ENCODE measurements at places on chromosomes 16 and 17.

- H3K27me3 ChIP-seq = no peaks in the 10 kb centered on the region
- H3K4me3 ChIP-seq = no peak overlapping the region
- no peak for DNase-seq
- no peak overlapping the region for H3K27ac ChIP-seq
These were observed 35.9 kb downstream of the TMEM11 start for GRCh38 chr17:21177854-21178600.

DNA sequence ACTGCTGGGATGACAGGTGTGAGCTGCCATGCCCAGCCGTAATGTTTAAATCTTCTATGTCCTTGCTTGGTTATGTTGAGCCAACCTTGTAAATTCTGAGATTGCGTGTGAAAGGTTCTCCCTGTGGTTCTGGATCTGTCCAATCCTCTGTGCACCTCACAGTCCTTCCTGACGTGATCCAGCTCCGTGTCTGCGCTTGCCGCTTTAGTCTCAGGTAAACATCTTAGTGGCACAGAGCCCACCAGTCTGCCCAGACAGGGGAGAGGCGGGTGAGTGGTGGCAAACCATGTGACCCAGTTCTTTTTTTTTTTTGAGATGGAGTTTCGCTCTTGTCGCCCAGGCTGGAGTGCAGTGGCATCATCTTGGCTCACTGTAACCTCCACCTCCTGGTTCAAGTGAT, 13.9 kb downstream of the SLC25A10 start:
- no peak overlapping the region for H3K27ac ChIP-seq
- no peaks in the 10 kb centered on the region for H3K36me3 ChIP-seq
- no peak overlapping the region for H3K4me3 ChIP-seq
- no peaks in the 10 kb centered on the region for H3K27me3 ChIP-seq

- DNase-seq = no peak
- no peaks in the 10 kb centered on the region for H3K4me1 ChIP-seq
- no peak overlapping the region for H3K4me3 ChIP-seq
- no peaks in the 10 kb centered on the region for H3K27me3 ChIP-seq
- no peak overlapping the region for H3K27ac ChIP-seq
These were observed 18.4 kb downstream of the OSBPL7 start for GRCh38 chr17:47803201-47803600.

GRCh38 chr17:49887086-49887743, 39.3 kb upstream of the TAC4 start:
- no peak overlapping the region for H3K27ac ChIP-seq
- H3K36me3 ChIP-seq = no peaks in the 10 kb centered on the region
- H3K4me1 ChIP-seq = no peaks in the 10 kb centered on the region
- no peak for DNase-seq
- H3K4me3 ChIP-seq = no peak overlapping the region
- H3K27me3 ChIP-seq = no peaks in the 10 kb centered on the region

- no peak overlapping the region for H3K4me3 ChIP-seq
- no peaks in the 10 kb centered on the region for H3K27me3 ChIP-seq
- no peak for DNase-seq
- H3K27ac ChIP-seq = no peak overlapping the region
These were observed 35.8 kb downstream of the ST3GAL2 start for GRCh38 chr16:70402916-70403659.

DNA sequence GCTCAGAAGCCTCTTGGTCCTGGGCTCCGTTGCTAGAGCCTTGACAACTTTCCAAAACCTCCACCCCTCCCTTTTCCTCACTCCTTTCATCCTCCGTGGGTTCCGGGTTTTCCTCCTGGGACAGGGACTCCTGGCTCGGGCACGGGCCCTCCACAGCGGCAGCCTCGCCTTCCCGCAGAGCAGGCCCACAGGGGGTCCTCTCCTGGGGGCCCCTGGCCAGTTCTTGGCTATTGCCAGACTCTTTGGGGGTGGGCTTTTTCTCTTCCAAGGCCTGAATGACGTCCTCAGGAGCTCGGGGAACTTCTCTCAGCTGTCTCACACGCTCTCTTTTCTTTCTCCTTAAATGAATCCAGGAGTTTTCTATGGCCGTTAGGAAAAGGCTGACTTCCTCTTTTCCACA, 19.3 kb upstream of the MNT start:
- H3K36me3 ChIP-seq = peaks cover 2% of the 10 kb centered on the region
- no peak overlapping the region for H3K4me3 ChIP-seq
- no peak for DNase-seq

DNA sequence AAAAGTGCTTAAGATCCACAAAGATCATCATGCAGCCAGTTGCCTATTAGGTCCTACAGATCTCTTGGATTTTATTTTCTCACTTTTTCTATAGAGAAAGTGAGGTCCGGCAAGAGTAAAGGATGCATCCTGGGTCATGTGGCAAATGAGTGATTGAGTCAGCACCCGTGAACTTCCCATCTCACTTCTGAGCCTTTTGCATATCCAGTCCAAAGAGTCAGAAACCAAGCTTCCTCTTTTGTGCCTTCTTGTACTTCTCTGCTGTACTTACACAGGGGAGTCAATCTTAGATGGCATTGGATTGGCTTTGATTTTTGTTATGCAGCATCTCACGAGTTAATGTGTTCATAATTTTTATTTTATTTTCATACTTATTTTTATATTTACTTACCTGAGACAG, 114.2 kb upstream of the IRX5 start:
- no peaks in the 10 kb centered on the region for H3K36me3 ChIP-seq
- H3K27ac ChIP-seq = no peak overlapping the region
- H3K4me1 ChIP-seq = no peaks in the 10 kb centered on the region
- no peaks in the 10 kb centered on the region for H3K27me3 ChIP-seq
- DNase-seq = no peak

- peaks cover 3% of the 10 kb centered on the region for H3K4me1 ChIP-seq
- no peaks in the 10 kb centered on the region for H3K27me3 ChIP-seq
- H3K4me3 ChIP-seq = no peak overlapping the region
These were observed 34.7 kb upstream of the ABCA6 start for GRCh38 chr17:69176457-69176795.

DNA sequence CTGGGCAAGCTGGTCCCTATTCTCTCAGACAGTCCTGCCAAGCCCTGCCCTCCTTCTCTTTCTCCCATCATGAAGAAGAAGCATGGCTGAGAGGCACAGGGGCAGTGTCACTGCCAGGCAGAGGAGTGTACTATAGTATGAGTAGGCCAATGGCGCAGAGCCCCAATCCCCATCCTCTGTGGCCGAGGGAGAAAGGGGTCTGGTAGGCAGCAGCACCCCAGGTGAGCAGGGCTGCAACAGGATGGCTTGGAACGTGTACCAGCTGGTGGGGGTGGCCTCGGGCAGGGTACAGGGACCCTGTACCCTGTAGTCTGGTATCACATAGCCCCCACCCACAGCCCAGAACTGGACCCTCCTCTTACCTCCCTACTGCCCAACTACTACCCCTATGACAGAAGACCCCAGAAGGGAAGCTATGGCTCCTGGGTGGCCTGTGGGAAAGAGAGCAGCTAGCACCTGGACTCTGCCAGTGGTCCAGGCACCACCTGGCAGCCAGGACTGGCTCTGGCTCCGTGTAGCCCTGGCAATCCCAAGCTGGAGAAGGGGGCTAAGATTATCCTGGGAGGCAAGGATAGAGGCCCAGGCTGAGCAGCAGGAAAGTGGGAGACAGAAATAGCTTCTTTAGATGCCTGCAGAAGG, 4.4 kb downstream of the SMARCD2 start:
- H3K36me3 ChIP-seq = peaks cover 6% of the 10 kb centered on the region
- H3K4me1 ChIP-seq = peaks cover 25% of the 10 kb centered on the region
- no peaks in the 10 kb centered on the region for H3K27me3 ChIP-seq
- DNase-seq = no peak

DNA sequence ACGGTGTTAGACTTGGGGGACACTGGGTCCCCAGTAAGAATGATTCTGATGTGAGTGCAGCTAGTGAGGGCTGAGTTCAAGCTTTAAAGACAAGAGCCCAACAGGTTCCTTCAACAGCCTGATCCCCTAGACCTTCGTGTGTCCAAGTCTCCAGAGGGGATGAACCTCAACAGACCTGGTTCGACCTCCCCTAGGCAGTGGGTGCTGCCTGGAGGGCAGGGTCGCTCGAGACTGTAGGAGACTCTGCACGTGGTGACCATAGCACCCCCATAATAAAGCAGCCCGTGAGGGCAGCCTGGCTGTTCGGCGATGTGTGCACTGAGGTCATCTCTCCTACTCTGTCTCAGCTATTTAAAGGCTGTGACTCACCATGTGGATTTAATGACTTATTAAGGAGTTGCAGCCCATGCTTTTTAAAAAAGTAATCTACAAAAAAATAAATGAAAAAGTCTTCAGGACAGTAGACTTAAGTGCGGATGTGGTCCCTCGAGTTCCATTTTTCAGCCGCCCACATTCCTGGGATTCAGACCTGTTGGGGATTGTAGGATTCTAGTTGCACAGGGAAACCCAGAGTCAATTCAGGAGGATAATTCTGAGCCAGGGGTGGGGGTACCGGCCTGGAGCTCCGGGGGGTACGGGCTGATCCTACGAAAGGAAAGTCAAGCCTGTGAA, 23.4 kb upstream of the METRNL start:
- H3K27ac ChIP-seq = no peak overlapping the region
- no peak overlapping the region for H3K4me3 ChIP-seq
- H3K4me1 ChIP-seq = peaks cover 30% of the 10 kb centered on the region
- H3K36me3 ChIP-seq = no peaks in the 10 kb centered on the region
- DNase-seq = no peak
- no peaks in the 10 kb centered on the region for H3K27me3 ChIP-seq

GRCh38 chr16:11806721-11807120, 9.7 kb upstream of the ZC3H7A start:
- no peaks in the 10 kb centered on the region for H3K4me1 ChIP-seq
- H3K27ac ChIP-seq = no peak overlapping the region
- no peak overlapping the region for H3K4me3 ChIP-seq
- no peak for DNase-seq

- peak overlapping the region; percentile 92 for H3K27ac ChIP-seq
- no peaks in the 10 kb centered on the region for H3K36me3 ChIP-seq
- no peaks in the 10 kb centered on the region for H3K27me3 ChIP-seq
- DNase-seq = no peak
- peak overlapping the region; percentile 68 for H3K4me3 ChIP-seq
- peaks cover 47% of the 10 kb centered on the region for H3K4me1 ChIP-seq
These were observed 789 bp upstream of the CCDC57 start for GRCh38 chr17:82213251-82214011.

- H3K27me3 ChIP-seq = no peaks in the 10 kb centered on the region
- H3K4me1 ChIP-seq = peaks cover 54% of the 10 kb centered on the region
- no peaks in the 10 kb centered on the region for H3K36me3 ChIP-seq
- H3K27ac ChIP-seq = peak overlapping the region; percentile 100
These were observed 5.9 kb downstream of the BAHCC1 start for GRCh38 chr17:81400996-81401722.

GRCh38 chr17:55911186-55911585, 160.3 kb downstream of the PCTP start:
- H3K27ac ChIP-seq = no peak overlapping the region
- DNase-seq = no peak
- no peaks in the 10 kb centered on the region for H3K4me1 ChIP-seq

GRCh38 chr17:3796822-3797170, 4.2 kb downstream of the ITGAE start:
- no peak overlapping the region for H3K4me3 ChIP-seq
- peaks cover 5% of the 10 kb centered on the region for H3K4me1 ChIP-seq
- H3K27me3 ChIP-seq = no peaks in the 10 kb centered on the region
- H3K27ac ChIP-seq = no peak overlapping the region

GRCh38 chr16:81366316-81366932, 51.7 kb downstream of the GAN start:
- H3K27me3 ChIP-seq = no peaks in the 10 kb centered on the region
- no peak overlapping the region for H3K27ac ChIP-seq
- H3K4me3 ChIP-seq = no peak overlapping the region
- peak; percentile 12 for DNase-seq
- H3K4me1 ChIP-seq = no peaks in the 10 kb centered on the region

DNA sequence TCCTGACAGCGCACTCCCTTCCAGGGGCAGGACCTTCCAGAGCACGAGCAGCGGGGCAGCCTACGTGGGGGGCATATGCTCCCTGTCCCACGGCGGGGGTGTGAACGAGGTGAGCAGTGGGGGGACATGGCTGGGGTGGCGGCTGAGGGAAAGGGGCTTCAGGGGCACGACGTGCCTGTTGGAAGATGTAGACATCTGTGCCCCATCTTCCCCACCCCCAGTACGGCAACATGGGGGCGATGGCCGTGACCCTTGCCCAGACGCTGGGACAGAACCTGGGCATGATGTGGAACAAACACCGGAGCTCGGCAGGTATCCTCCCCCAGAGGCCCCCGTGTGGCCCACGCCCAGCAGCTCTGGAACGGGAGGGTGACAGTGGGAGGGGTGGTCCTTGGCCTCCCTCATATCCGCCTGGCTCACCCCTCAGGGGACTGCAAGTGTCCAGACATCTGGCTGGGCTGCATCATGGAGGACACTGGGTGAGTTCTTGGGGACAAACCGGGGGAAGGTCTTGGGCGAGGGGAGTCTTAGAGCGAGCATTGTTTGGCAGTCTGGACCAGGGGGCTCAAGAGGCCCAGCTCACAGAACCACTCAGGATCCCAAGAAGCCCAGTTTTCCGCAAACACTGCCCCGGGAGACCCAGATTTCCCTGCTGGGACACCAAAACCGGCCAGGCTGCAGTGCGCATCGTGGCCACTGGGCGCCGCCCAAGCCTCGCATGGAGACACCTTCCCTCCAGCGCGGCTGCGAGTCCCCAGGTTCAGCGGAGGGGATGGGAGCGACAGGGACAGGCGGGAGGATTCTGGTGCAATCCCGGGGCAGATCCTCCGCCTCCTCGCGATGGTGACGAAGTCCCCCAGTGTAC, 15.7 kb downstream of the ADAM11 start:
- no peak overlapping the region for H3K27ac ChIP-seq
- no peaks in the 10 kb centered on the region for H3K27me3 ChIP-seq
- peaks cover 3% of the 10 kb centered on the region for H3K4me1 ChIP-seq
- peak overlapping the region; percentile 65 for H3K4me3 ChIP-seq

DNA sequence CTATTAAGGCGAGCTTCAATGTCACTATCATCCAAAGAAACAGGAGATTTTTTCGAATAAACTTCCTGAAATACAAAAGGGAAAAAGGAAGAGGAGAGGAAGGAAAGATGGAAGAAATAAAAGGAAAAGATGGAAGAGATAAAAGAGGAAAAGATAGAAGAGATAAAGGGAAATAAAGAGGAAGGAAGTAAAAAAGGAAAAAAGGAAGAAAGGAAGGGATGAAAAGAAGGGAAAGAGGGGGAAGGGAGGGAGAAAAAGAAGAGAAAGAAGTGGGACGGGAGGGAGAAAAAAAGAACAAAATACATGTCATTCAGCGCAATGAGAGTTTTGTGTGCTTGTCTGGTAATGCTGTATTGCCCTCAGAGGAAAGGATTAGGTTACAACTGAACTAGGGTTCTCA, 62.2 kb downstream of the CEP112 start:
- H3K27me3 ChIP-seq = no peaks in the 10 kb centered on the region
- no peak overlapping the region for H3K27ac ChIP-seq
- no peak for DNase-seq

GRCh38 chr17:2695961-2696760, 15.4 kb downstream of the CLUH start:
- no peak for DNase-seq
- H3K4me1 ChIP-seq = no peaks in the 10 kb centered on the region
- no peaks in the 10 kb centered on the region for H3K27me3 ChIP-seq
- H3K4me3 ChIP-seq = no peak overlapping the region
- no peak overlapping the region for H3K27ac ChIP-seq

GRCh38 chr16:87856791-87857228, 12.5 kb downstream of the SLC7A5 start:
- H3K27ac ChIP-seq = peak overlapping the region; percentile 69
- H3K36me3 ChIP-seq = no peaks in the 10 kb centered on the region
- H3K4me3 ChIP-seq = no peak overlapping the region
- DNase-seq = no peak
- H3K27me3 ChIP-seq = no peaks in the 10 kb centered on the region
